Stimulated activated CD4-positive, alpha-beta T cell treated with anti-CD3 and anti-CD28 coated beads, Interleukin-4, amount 100 ng/mL, for 4 hours (primary cell): ENCODE measurements at places on chromosomes 1 and 21.

- DNase-seq, result no peak
Observed at GRCh38 chr1:172935062-172935592, 115.6 kb downstream of the TNFSF18 start.

GRCh38 chr1:175481126-175482070, 262.0 kb downstream of the TNR start:
- no peak for DNase-seq

GRCh38 chr1:107804741-107805140, 160.2 kb downstream of the VAV3 start:
- no peak for DNase-seq

DNA sequence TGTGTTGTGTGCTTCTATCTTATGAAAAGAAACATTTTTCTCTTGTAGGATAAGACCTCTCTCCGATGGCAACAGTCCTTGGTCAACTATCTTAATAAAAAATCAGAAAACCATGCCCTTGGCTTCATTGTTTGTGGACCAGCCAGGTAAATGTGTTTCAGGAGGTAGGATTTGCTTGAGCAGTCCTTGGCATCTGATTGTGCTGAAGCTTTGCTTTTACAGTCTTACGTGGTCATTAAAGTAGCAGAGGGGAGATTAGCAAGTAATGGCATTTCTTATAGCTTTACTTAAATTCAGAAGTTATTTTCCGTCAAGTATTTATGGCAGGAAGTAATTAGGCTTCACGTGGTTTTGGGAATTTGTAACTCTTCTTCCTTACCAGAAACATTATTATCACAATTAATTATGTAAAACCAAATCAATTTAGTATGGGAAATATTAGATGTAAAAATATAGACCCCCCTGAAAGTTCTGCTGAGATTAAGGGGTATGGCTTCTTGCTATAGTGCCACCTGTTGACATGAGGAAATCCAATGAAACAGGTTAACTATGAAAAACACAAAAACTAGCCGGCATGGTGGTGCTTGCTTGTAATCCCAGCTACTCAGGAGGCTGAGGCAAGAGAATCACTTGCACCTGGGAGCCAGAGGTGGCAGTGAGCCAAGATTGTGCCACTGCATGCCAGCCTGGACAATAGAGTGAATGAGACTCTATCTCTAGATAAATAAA, 49.0 kb downstream of the MAP3K21 start:
- DNase-seq, result no peak

GRCh38 chr1:234498448-234499118, 19.6 kb upstream of the TARBP1 start:
- no peak for DNase-seq

GRCh38 chr1:231665101-231665500, 38.5 kb downstream of the DISC1 start:
- no peak for DNase-seq
